Activated T-helper 17 cell treated with anti-CD3 and anti-CD28 coated beads, Interleukin-2, amount 50 U/mL, for 72 hours (primary cell): ENCODE measurements at places on chromosomes 13 and 19.

GRCh38 chr13:32537580-32538142, 934 bp downstream of the N4BP2L2 start:
- peak; percentile 7 for ATAC-seq

DNA sequence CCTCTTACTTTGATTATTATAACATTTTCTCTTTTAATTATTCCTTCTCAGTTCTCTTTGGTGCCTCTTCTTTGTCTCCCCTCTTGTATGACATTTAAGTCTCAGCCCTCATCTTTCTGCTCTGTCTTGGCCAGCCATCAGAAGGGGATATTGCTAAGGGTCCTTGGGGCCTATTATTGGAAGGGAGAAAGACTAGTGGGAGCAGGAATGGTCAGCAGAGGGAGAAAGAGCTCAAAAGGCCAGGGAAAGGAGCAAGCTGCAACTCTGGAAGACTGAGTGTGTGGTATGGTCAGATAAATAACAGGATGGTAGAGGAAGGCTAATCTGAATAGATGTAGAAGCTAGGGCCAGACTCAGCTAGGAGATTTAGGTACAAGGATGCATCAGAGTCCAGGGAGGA, 336.9 kb downstream of the TDRD3 start:
- ATAC-seq = no peak

- ATAC-seq = peak; percentile 8
Measured at GRCh38 chr19:29673451-29674371, 8.4 kb downstream of the PLEKHF1 start.

DNA sequence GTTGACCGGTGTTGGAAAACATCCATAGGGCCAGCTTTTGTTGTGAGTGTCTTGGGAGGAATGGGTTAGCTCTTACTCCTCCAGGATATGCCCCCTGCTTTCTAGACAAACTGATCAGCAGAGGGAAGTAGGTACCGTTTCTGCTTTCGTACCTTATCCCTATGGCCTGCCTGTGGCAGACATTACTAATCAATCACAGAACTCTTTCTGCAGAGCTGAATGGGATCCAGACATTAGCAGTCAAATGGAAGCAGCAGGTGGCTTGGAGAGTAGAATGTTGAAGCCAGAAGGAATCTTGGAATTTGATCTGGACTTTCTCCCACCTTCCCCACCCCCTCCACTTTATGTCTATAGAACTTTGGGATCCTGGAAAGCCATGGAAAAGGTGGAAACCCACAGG, 17.1 kb downstream of the NWD1 start:
- ATAC-seq = no peak

GRCh38 chr19:51824281-51825005, 29.5 kb downstream of the FPR3 start:
- no peak for ATAC-seq

DNA sequence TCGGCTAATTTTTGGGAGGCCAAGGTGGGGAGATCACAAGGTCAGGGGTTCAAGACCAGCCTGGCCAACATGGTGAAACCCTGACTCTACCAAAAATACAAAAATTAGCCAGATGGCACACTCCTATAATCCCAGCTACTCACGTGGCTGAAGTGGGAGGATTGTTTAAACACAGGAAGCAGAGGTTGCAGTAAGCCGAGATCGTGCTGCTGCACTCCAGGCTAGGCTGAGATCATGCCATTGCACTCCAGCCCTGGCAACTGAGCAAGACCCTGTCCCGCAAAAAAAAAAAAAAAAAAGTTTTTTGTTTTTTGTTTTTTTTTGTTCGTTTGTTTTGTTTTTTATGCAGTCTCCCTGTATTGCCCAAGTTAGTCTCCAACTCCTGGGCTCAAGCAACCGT, 21.2 kb downstream of the MAST1 start:
- no peak for ATAC-seq

- ATAC-seq = no peak
Measured at GRCh38 chr13:73140801-73141200, 82.0 kb downstream of the KLF5 start.

- ATAC-seq = peak; percentile 82
Measured at GRCh38 chr13:40220299-40220935, 446.0 kb downstream of the FOXO1 start.

DNA sequence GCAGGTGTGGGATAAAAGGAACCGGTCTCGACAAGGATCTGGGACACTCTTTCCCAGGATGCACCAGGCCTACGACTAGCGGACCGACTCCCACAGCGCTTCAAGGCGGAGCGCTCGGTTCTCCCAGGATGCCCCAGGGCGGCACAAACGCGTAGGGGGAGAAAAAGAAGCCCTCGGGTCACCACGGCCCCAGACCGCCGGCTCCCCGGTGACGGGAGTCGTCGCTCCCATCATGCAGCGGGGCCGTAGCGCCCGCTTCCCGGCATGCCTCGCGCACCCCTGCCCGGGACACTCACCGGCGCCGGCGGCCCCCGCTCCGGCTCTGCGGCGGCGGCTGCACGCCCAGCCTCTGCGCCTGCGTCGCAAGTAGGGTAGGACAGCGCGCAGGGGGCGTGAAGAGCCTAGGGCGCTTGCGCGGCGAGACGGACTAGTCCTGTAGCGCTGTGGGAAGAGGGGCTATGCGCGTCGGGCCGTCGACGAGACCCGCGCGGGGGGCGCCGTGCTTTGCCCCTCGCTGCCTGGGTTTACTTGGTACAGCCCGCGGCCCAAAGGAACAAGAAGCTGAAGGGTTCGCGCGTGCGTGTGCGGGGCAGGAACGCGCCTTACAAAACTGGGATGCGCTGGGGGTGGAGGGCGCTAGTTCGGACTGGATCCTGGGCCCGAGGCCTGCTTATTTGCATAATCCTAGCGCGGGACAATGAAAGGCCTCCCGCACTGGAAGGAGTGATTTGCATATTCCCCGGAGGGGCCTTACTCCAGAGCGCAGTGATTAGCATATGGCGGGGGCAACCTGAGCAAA, at the start of gene ZNF428:
Gene ZNF428, minus strand, starts transcription at position 368 of the 799 bp plus-strand sequence. CDS start 5,325 bp downstream, outside the sequence.
- peak; percentile 92 for ATAC-seq

DNA sequence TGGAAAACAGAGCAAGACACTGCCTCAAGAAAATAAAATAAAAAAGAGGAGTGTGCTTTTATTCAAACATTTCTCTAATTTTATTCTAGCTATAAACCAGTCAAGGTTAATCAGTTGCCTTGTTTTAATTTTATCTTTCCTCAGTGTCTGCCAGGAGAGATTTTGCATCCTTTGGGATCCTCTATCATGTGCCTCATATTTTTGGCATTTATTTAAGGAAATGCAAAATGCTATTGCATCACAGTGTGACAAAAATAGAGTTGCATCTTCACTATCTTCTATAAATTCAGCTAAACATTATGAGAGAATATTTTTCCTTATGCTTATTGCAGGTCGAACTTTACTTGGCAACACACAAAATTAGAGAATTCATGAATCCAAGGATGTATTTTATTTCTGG, 639.0 kb upstream of the KLF12 start:
- no peak for ATAC-seq

GRCh38 chr13:99357941-99358340, 50.7 kb upstream of the GPR183 start:
- peak; percentile 41 for ATAC-seq

DNA sequence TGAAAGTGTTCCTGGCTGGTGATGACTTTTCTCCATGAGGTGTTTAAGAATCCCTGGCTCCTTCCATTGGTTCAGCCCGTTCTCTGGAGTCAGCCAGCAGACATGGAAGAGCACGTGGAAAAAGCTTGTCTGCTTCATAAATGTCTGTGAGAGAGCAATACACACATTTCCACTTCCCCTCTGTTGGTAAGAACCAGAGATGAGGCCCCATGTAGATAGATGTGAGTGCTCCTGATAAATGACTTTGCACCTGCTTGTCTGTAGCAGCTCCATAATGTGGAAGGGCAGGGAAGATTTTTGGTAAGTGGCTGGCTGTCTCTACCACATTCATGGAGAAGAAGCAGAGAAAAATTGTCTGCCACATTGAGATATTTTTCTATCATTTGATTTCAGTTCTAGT, 325.8 kb downstream of the LMO7 start:
- ATAC-seq = no peak

DNA sequence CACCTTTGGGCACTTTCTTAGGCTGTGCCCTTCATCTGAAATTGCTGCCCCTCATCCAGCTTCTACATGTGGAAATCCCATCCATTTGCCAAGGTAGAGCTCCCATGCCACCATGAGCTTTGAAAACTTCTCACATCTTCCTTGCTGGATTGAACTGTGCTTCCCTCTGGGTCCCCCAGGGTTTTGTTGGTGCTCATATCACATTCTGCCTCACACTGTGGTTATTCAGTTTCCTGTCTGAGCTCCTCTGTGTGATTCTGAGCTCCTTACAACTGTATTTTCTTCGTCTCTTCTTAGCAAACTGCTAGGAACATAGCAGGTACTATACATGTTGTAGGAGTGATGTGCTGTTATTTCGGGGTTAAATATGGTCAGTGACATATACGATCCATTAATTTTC, 74.9 kb upstream of the KL start:
- ATAC-seq = no peak

DNA sequence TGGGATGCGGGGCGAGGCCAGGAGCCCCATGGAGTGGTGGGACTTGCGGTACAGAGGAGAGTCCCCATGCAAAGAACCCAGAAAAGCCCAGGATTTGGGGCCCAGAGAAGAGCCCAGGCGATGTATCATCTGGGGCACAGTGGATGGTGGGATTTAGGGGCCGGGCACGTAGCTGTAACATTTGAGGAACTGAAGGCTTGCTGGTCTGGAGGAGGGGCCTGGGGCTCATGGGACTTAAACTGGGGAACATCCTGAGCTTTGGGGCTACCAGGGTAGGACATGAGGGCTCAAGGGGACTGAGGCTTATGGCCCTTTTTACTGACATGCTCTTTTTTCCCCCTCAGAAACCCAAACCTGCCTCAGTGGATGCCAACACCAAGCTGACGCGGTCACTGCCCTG, 13.5 kb downstream of the MED25 start:
- ATAC-seq = no peak

- ATAC-seq = no peak
Measured at GRCh38 chr19:8046569-8047165, 5.9 kb upstream of the CCL25 start.

DNA sequence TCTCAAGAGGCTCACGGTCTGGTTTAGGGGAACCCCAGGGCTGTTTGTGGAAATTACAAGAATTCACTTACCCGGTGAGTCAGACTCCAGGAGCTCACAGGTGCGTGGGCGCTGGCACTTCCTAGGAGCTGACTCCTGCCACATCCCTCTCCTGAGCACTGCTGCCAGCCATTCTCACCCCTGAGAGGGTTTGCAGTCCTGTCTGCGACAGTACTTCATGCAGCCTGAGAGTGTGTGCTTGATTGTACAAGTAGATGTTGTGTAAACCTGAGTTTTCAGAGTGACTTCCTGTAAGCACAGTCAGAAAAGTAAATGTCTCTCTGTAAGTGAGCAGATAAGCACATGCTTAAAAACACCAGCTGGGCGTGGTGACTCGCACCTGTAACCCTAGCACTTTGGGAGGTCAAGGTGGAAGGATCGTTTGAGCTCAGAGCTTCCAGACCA, 8.1 kb downstream of the MRPL4 start:
- peak; percentile 85 for ATAC-seq

DNA sequence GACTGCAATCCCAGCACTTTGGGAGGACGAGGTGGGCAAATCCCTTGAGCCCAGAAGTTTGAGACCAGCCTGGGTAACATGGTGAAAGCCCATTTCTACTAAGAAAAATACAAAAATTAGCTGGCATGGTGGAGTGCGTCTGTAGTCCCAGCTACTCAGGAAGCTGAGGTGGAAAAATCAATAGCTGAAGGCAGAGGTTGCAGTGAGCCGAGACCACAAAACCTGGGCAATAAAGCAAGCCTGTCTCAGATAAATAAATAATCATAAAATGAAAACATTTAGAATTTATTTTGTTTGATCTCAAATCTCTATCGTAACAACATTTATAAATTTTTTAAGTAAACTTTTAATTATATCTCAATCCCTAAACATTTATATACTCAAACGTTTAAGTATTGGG, 36.6 kb downstream of the USP12 start:
- ATAC-seq = no peak

- ATAC-seq = peak; percentile 97
Measured at GRCh38 chr19:12156223-12157058, at the start of gene ZNF625. Gene ZNF625, minus strand, starts transcription at chr19:12156734. Its CDS starts 176 bp downstream, at chr19:12156558.

- no peak for ATAC-seq
Measured at GRCh38 chr13:77459592-77459991, 75.9 kb upstream of the SCEL start.

DNA sequence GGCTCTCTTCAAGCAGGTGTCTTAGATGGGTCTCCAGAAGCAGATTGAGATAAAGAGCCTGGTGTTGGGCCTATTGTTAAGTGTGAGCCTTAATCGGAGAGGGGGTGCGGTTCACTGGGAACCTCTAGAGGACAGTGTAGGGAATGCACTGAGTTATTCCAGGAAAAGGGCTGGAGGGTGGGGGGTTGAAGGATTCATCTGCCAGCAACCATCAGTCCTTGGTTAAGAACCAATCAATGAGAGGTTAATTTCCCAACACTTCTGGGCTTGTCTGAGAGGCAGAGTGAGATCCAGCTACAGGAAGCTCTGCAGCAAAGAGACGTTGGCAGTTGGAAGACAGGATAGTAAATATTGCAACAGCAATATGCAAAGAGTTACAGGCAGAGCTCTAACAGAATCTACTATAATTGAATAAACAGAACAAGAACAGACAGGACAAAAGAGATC, 28.7 kb downstream of the CYP4F2 start:
- peak; percentile 56 for ATAC-seq

DNA sequence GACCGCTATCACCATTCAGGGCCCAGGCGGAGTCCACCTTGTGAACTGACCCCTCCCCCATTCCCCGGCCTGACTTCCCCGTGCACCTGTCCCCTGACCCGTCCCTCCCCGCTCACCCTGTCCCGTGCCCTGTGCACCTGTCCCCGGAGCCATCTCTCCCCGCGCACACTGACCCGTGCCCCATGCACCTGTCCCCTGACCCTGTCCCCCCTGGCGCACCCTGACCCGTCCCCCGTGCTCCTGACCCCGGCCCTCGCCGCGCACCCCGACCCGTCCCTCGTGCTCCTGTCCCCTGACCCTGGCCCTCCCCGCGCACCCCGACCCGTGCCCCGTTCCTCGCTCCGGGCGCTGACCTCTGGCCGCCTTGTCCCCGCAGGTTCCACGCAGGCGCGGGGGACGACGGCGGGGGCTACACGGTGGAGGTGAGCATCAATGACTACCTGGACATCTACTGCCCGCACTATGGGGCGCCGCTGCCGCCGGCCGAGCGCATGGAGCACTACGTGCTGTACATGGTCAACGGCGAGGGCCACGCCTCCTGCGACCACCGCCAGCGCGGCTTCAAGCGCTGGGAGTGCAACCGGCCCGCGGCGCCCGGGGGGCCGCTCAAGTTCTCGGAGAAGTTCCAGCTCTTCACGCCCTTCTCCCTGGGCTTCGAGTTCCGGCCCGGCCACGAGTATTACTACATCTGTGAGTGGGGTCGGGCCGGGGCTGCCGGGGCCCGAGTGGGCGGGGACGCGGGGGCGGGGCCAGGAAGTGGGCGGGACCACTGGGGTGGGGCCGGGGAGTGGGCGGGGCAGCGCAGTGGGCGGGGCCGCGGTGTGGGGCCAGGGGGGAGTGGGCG, 9.7 kb downstream of the EFNA2 start:
- no peak for ATAC-seq

DNA sequence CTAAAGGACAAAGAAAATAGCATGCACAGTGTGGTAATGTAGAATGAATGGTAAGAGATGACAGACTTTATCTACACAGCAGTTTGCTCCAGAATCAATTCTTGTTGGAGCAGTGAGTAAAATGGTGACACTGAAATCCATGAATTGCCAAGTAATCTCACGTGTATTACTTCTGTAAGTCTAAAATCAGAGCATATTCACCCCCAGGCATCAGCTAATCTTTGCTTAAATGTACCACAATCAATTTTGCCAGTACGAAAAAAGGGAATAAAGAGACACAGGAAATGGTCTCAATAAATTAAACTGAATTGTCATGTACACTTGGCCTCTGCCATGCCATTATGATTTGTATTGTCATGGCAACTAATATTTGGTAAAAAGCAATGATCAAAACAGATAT, 294.2 kb downstream of the PCDH17 start:
- ATAC-seq = no peak
